ENCODE measurements at places on chromosomes 12 and 14.

GRCh38 chr12:46692606-46693005 lies 133.2 kb downstream of the SLC38A4 start:
- DNase-seq, result no peak

GRCh38 chr14:101495827-101496775 lies 65.2 kb upstream of the DIO3 start:
- no peak for DNase-seq

DNA sequence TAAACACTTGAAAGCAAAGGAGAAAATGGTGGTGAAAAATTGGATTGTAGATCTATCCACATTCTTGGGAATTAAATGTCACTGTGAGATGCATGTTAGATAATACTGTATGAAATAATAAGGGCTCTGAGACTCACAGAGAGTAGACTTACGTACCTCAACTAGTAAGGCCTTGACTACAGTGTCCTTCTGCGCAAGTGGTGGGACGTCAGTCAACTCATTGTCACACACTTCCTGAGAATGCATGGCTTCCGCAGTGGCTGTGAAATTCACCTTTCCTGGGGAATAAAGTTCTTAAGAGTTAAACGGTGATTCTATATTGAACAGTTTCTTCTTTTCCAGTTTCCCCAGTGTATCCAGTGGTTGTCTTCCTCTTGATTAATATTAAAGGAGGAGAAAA lies 32.6 kb upstream of the PZP start:
- DNase-seq, result no peak

GRCh38 chr14:54278087-54278486 lies 118.7 kb upstream of the CDKN3 start:
- DNase-seq, result no peak

DNA sequence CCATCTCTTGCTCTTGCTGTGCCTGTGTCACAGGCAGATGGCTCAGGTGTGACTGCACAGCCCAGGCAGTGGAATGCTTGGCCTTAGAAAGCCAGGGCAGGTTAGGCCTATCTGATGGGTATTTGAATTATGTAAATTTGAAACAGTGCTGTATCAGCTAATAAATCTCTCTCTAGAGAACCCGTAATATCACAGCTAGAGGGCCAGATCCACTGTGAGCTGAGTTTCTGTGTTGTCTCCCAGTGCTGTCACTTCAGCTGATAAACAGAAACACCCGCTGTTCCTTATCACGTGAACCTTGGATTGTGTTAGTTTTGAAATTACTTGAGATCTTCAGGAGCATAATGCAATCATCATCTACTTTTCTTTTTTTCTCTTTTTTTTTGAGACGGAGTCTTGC lies 21.5 kb upstream of the ALDH2 start:
- DNase-seq, result no peak

- DNase-seq, result no peak
Measured at GRCh38 chr14:50741567-50741966, 73.5 kb upstream of the SAV1 start.

GRCh38 chr14:97281741-97282140 lies 484.6 kb downstream of the VRK1 start:
- DNase-seq, result no peak

DNA sequence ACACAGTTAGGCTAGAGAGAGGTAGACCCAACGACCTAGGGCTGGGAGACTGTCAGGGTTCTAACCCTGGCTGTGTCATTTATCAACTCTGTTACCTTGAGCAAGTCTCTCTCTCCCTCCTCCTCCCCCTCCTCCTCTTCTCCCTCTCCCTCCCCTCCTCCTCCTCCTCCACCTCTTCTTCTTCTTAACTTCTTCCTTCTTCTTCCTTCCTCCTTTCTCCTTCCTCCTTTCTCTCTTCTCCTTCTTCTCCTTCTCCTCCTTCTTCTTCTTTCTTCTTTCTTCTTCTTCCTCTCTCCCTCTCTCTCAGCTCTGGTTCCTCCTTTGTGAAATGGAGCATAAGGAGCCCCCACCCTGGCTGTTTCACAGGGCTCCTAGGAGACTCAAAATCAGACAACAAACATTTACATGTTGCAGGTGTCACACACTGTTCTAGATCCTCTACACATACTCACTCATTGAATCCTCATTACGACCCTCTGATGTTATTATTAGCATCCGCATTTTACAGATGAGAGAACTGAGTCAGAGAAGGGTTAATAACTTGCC lies 2.2 kb upstream of the KCNH3 start:
- DNase-seq, result no peak

DNA sequence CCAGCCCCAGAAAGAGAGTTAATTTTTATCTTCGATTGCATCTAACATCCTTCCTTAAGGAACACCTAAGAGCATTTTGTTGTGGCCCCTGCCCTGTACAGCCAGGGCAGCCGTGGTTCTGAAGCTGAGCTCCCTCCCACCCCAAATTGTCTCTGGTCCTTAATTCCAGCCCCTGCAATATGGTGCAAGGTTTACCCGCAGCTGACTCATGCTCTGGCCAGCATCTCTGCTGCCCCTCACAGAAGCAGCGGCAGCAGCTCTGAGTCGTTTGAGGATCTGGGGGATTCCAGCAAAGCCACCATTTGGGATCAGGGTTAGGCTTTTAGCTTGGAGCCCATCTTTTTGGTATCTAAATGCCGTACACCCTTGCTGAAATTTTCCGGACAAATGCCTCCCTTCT lies 3.3 kb downstream of the DLK1 start:
- DNase-seq, result no peak

GRCh38 chr14:20195911-20196310 lies 5.2 kb downstream of the OR11G2 start:
- no peak for DNase-seq

DNA sequence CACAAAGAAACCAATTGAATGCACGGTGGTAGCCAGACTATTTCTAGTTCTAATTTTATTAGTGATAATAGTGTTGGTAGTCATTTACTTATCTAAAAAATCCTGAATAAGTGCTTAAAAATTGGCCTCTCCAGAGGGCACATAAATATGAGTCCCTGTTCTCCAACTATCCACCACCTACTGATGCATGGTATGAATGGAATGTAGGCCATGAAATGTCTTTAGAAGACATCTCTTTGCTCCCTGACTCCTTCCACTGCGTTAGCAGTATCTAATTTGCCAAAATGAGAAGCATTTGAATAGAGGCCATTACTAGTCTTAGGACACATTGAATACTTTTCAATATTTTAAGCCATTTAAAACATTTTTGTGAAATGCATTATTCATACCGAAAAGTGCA lies 261.7 kb downstream of the LRFN5 start:
- no peak for DNase-seq
